Stimulated activated CD4-positive, alpha-beta T cell treated with anti-CD3 and anti-CD28 coated beads, Interleukin-2, amount 100 ng/mL, for 24 hours (primary cell): ENCODE measurements at places on chromosomes 2 and 18.

DNA sequence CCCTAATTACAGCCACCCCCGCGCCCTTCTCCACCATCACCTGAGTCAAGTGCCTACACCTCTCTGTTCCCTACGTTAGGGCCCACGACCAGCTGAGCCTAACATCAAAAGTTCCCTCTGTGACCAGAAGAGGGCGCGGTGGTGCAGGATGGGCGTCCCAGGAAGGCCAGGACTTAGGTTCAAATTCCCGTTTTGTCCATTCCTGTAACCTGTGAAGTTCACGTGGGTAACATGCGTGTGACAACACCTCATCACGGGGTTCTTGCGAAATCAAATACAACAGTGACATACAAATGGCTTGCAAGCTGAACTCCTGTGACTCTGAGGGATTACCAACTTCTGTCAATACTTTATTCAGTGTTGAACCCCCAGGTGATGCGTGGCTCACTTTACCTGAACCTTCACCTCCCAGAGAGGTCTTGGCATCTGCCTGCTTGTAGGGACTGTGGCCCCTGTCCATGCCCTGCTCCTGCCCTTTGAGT lies 207.9 kb downstream of the ARL4C start:
- DNase-seq, result peak; percentile 80

GRCh38 chr18:37253394-37254235 lies 312.0 kb downstream of the CELF4 start:
- no peak for DNase-seq

DNA sequence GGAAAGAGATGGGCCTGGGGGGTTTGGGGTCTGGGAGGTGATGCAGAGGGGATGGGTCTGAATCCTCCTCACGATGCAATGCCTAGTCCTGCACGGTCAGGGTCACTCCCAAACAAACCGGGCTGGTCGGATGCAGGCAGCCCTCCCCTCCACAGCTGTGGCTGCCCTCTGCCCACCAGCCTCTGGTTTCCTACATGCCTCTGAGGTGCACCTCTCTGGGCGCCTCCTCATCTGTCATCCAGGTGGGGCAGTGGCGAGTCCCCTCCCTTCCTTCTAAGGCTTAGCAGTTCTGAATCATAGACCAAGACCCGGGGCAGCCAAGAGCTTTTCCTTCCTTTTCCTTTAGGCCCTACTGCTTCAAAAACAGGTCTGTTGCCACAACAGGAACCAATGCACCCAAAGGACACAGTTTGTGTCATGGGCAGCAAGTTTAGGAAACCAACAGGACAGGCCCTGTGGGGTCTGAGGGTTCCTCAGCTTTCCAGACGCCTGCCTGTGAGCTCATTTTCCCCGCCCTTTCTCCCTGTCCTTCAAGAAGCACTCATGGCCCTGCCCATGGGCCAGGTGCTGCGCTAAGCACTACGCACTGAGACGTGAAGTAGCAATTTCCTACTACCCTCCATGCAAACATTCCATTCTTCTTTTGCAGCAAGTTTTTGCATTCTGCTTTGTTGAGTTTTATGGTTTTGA lies 6.5 kb upstream of the MAL start:
- no peak for DNase-seq

DNA sequence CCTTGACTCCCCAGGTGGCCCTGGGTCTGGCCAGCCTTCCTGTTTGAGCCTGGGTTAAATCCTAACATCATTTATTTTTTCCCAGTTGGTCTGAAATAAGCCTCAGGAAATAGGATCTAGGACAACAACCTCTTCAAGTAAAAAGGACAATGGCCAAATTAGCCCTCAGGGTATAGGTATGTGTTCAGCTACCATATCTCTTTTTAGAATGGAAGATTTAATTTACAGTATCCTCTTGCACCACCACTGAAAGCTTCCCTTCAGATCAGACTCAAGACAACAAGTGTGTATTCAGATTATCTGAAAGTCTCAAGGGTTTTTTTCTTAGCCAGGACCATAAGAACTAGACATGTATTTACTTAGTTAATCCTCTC lies 61.6 kb upstream of the CXCR4 start:
- no peak for DNase-seq

GRCh38 chr2:111208639-111209038 lies 87.9 kb downstream of the BCL2L11 start:
- no peak for DNase-seq

DNA sequence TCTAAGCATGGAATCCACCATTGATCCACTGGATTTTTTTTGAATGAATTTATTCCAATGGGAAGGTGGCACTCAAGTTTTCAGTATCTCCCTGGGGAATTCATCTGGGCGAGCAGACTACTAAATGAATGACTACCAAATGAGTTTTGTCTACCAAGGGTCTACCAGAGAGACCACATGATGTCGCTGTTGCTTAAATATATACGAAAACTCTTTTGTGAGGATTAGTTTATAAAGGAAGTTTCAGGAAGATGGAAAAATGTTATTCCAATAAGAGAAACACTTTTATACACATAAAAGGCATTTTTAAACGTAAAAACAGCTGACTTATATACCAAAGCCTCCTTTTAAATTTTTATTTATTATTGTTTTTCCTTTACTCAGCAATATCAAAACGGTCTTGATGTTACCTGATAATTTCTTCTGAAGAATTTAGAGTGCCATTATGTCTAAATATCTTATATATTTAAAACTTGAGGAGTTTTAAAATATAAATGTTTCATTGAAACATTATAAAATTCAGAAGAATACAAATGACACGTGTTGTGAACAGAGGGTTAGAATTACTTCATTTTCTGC lies 139.7 kb downstream of the HRH4 start:
- DNase-seq, result no peak

DNA sequence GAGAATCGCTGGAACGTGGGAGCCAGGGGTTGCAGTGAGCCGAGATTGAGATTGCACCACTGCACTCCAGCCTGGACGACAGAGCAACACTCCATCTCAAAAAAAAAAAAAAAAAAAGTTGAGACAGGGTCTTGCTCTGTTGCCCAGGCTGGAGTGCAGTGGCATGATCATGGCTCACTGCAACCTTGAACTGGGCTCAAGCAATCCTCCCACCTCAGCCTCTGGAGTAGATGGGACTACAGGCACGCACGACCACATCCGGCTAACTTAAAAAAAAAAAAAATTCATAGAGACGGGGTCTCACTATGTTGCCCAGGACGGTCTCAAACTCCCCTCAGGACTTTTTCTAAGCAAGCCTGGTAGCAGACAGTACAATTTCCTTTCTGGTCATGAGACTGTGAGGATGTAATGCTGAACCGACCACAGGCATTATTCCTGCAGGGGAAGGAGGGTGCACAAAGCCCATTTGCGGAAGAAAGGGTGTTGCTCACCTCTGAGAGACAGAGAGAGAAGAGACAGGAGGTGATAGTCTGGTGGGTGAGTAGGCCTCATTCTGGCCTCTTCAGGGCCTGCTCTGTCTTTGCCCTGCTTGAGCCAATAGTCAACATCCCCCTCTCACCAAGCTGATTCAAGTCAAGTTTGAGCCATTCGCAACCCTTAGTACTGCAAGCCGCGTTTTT lies 205.3 kb downstream of the ZFP36L2 start:
- DNase-seq, result no peak

DNA sequence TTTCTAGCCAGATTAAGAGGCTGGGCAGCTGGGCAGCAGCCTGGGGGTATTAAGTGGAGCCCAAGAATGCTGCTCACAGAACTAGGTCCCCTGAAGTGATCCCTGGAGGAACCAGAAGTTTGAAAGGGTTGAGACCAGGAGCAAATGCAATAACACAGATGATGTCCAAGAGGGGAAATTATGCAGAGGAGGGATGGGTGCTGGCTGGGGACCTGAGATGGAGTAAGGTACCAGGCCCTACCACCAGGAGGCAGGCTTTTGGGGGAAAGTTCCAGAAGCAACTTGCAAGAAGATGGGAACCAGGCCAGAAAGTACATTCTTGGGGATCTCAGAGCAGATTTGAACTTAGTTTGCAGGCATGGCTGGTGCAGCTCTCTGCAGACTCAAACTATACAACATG lies 175.1 kb downstream of the NCK2 start:
- DNase-seq, result peak; percentile 65

GRCh38 chr2:42261518-42262195 lies 92.5 kb downstream of the EML4 start:
- DNase-seq, result no peak

- DNase-seq, result no peak
Measured at GRCh38 chr2:1647417-1648240, 96.7 kb downstream of the PXDN start.

GRCh38 chr2:25376750-25377621 lies 35.3 kb upstream of the DNMT3A start:
- peak; percentile 93 for DNase-seq

DNA sequence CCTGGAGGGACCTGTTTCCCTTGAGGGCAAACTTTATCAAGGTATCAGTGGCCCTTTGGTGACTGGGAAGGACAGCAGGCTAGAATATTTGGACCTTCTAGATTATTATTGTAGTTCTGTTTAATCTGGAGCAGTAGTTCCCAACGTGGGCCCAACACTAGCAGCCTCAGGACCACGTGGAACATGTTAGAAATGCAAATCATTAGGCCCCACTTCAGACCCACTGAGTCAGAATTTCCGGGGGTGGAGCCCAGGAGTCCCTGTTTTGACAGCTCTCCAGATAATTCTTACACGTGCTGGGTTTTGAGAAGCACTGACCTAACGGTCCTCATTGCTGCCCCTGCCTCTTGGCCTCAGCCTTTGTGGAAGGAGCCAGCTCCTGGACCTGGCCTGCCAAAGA lies 25.5 kb upstream of the DYNC2LI1 start:
- DNase-seq, result peak; percentile 50

- no peak for DNase-seq
Measured at GRCh38 chr2:147600223-147600622, 244.6 kb upstream of the ACVR2A start.

GRCh38 chr2:179237209-179237946 lies 27.3 kb downstream of the SESTD1 start:
- no peak for DNase-seq

GRCh38 chr2:128420776-128421175 lies 102.1 kb upstream of the HS6ST1 start:
- DNase-seq, result no peak

GRCh38 chr2:63334910-63335309 lies 253.4 kb downstream of the WDPCP start:
- DNase-seq, result no peak

DNA sequence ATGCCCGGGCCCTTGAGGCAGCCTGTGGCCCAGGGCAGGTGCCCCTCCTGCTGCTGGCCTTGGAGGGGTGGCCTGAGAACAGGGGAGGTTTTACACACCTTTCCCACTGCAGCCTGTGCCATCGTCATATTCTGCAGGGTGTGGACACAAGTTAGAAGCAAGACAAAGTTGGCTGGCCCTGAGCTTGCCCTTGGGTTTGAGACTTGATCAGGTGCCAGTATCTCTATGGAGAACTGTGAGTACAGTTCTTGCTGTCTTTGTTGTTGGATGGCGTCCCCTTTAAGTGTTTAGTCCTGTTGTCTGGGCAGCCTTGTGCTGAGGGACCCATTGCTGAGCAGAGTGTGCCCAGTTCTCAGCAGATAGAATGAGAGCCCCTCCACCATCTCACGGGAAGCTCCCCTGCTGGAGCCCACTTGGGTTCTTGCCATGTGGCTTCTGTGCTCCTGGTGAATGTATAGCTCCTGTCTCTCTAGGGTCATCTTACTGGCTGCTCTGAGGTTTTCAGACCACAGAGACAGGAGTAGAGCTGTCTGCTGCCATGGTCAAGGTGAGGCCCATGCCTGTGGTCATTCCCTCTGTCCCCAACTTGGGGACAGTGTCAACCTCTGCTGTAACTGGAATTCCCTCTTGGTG lies 115.9 kb downstream of the SH3RF3 start:
- DNase-seq, result no peak

- no peak for DNase-seq
Measured at GRCh38 chr2:37656512-37657423, 14.7 kb downstream of the CDC42EP3 start.

GRCh38 chr2:217331523-217332416 lies 471.9 kb upstream of the TNP1 start:
- no peak for DNase-seq

DNA sequence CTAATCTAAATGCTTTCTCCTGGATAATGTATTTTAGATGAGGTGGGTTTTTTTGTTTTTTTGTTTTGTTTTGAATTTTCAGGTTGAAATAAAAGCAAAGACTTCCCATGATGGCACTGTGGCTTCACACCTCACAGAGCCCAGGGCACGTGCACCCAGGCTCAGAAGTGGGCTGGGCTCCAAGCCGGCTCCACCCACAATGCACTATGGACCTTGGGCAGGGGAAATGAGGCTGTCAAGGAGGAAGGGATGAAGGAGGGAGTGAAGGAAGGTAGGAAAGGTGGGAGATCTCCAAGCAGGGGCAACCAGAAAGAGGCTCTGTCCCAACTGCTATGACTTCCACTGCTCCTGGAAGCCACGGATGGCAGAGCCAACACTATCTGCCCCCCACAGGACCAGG lies 60.4 kb downstream of the BIN1 start:
- DNase-seq, result no peak

- DNase-seq, result no peak
Measured at GRCh38 chr18:75827751-75828287, 400.3 kb upstream of the SMIM21 start.

GRCh38 chr2:109089602-109090300 lies 39.3 kb upstream of the SH3RF3 start:
- no peak for DNase-seq

- DNase-seq, result no peak
Measured at GRCh38 chr2:73107211-73107926, 5.4 kb downstream of the RAB11FIP5 start.

DNA sequence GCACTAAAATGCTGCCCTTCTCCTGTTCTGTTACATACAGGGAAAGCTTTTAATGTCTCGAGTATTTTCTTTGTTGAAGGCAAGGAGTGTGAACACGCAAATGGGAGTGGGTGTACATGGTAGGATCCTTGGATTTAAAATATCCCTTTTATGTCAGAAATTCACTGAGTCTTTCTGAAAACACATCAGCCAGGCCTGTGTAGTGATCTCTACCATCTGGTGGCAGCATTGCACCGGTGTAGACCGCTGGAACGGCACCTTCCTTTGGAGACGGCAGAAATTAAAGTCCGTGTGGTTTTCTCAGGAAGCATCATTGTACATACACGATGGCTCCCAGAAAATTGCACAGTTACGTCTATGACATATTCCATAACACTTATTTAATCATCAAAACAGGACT lies 515.8 kb downstream of the GALR1 start:
- peak; percentile 19 for DNase-seq

GRCh38 chr2:109139002-109139401 lies 10.0 kb downstream of the SH3RF3 start:
- no peak for DNase-seq

GRCh38 chr2:225233234-225233633 lies 166.3 kb upstream of the NYAP2 start:
- no peak for DNase-seq

DNA sequence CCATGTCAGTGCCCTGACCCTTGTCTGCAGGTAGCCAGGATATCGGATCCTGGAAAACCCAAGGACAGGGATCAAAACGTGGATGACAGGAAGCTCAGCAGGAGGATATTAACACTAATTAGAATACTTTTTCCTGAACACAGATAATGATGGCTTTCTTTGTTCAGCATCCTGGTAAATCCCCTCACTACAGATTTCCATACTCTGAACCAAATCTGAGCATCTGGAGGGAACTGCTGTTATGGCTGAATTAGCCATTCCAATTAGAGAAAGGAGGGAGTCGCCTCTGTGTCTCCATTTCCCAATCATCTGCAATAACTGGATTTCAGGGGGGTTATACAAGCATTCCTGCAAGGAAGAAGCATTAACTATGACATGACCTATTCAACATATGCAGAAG lies 24.4 kb downstream of the CXCR4 start:
- no peak for DNase-seq

GRCh38 chr2:95277246-95277906 lies 3.1 kb downstream of the PROM2 start:
- DNase-seq, result no peak
